ENCODE measurements at places on chromosomes 5 and 9.

DNA sequence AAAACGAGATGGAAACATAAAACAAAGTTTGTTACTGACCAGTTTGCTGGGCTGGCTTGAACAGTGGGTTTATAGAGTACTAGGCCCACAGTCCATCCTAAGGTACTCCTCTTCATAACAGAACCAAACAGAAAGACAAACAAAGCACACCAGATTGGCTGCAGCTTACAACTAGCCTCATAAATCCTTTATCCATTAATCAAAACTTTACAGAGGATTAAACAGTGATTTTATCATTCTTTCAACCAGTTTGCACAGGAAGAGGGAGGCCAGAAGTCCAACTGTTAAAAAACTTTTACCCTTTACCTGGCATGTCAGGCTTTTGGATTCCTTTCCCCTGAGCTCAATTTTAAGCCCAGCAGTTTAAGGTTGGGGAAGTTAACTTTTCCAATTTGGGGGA lies 1467.6 kb downstream of the MAT2B start:
- DNase-seq: no peak

GRCh38 chr5:148063861-148064260 lies at the start of gene SPINK5:
SPINK5 (plus strand) TSS chr5:148063980; CDS start chr5:148064045, 65 bp downstream.
- peak; percentile 87 for DNase-seq

DNA sequence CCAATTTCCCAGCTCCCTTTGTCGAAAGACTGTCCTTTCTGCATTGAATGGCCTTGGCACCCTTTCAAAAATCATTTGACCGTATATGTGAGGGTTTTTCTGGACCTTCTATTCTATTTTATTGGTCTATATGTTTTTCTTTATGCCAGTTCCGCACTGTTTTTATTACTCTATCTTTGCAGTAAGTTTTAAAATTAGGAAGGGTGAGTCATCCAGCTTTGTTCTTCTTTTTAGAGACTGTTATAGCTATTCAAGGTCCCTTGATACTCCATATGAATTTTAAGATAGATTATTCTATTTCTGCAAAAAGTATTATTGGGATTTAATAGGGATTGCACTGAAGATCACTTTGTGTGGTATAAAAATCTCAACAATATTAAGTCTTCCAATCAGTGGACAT lies 44.2 kb upstream of the STARD4 start:
- no peak for DNase-seq

GRCh38 chr5:66306105-66306843 lies 162.2 kb downstream of the SREK1 start:
- peak; percentile 73 for DNase-seq

DNA sequence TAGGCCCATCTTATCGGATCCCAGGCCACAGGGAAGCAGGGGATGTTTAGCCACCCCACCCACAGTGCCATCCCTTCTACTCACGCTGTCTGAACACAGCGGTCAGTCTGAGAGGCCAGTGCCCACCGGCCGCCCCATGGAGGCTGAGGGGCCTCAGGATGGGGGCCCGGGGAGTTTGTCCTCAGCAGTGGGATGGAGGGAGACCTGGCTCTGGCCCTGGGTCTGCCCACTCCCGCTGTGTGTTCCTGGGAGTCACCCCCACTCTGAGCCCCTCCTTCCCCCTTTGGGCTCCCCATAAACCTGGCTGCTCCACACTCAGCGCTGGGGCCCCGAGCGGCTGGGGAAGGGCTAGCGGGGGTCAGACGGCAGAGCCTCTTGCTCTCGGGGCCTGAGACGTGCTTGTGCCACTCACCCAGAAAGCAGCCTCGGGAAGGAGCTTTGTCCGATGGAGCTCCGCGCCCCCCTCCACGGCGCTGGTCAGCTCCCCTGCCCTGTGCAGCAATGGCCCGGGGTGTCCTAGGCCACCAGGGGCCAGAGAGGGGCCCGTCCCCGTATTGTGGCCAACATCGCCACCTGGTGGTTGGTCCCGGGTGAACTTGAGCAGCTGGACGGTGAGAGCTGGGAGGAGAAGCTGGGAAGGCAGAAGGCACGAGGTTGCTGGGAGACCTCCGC lies 10.9 kb upstream of the LAMC3 start:
- DNase-seq: peak; percentile 60

GRCh38 chr5:153135411-153135810 lies 355.1 kb upstream of the GRIA1 start:
- peak; percentile 62 for DNase-seq

GRCh38 chr5:40025586-40025985 lies 600.8 kb upstream of the DAB2 start:
- DNase-seq: no peak

DNA sequence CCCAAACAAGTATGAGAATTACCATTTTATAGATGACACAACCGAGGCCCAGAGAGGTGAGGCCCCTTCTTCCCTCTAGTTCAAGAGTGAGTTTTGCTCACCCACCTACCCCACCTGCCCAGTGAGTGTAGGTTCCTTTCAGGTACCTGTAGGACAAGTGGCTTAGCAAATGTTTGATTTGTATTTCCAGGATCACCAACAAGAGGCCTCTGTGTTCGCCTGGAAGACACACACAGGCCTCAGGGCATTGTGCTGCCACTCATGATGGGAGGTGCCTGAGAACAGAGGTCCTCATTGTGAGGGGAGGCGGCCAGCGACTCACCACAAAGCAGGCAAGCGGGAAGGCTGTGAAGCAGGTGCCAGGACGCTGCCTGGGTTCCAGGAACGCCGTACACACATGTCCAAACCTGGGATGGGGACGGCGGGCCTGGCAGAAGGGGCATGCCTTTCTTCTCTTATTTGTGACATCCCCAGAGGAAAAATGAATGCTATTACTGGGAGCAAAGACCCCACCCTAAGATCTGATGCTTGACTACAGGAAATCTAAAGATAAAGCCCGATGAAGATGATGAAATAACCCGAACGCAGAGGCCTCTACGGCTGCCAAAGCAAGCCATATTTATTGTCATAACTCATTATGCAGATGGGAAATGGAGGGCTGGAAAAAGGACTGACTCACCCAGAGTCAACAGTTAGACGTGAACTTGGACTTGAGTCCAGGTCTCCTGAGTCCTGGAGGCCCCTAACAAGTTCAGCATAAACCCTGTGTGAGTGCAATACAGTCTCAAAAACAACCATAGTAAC lies 60.2 kb upstream of the SLC25A51 start:
- peak; percentile 83 for DNase-seq

- no peak for DNase-seq
These were observed 420.9 kb downstream of the IRX2 start for GRCh38 chr5:2330325-2331130.

GRCh38 chr5:131999041-131999440 lies 12.4 kb downstream of the ACSL6 start:
- no peak for DNase-seq

DNA sequence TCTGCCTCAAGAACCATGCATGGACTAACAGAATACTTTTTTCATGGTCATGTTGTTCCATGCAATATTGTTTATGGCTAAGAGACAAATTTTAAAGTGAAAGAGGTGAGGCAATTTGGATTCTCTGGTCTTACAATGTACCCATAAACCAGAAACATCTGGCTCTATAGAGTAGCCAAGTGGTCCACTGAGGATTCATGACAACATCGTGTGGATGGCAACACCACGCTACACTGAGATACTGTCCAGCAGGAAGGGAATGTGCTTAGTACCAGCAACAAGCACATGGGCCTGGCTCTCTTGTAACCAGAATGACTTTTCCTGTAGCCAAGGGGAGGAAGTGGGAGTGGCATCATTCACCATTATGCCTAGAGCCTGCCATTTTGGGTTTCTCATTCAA lies 218.2 kb downstream of the GADD45G start:
- DNase-seq: no peak

GRCh38 chr9:34154057-34154456 lies 24.8 kb upstream of the UBAP1 start:
- DNase-seq: no peak

- no peak for DNase-seq
These were observed 41.3 kb upstream of the SMU1 start for GRCh38 chr9:33117796-33118195.

- DNase-seq: no peak
These were observed 188.5 kb upstream of the CCNG1 start for GRCh38 chr5:163248871-163249270.

DNA sequence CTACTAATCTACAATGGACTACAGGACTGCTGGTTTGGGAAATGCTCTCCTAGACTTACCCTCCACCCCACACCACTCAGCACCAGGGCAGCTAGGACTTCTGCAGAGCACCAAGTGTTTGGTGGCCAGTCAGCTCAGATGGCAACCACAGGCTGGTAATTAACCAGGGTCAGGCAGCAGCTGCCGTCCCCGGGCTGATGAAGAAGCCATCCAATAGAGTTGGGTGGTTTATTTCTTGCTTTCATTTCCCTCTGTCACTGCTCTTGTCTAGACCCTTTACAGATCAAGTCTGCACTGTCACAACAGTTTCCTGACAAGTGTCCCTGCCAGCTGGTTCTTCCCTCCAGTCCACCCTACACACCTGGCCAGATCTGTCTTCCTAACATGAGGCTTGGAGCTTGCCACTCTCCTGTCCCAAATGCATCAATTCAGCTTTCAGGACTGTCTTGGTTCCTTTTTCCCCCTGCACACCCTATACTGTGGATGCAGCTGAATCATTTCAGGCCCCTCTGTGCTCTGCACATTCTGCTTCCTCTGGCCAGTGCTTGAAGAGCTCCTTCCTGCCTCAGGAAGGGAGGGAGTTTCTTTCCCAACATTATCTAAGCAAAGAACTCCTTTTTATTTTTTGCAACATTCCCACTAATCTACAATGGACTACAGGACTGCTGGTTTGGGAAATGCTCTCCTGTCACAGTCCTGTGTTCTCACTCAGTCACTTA lies 30.2 kb upstream of the HSPA9 start:
- no peak for DNase-seq
